Osteoblast (primary cell): ENCODE measurements at places on chromosomes 16 and 17. TPM values are rescaled to one million over a fixed set of nuclear protein-coding genes. Genes with fewer than 3 reads are reported as not detected.

DNA sequence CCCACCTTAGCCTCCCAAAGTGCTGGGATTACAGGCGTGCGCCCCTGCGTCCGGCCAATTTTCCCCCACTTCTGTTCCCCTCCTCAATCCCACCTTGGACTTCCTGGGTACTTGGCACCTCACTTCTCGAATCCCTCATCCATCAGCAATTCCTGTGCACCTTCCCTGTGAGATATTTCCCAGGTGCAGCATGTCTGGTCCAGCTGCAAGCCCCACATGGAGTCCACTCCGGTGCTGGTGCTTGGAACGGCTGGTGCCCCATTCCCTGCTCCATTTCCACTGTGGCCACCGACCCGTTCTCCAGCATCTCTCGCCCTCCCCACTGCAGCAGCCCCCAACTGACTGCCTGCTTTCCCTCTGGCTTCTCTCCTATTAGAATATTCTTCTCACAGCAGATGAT, 35.3 kb downstream of the NOL11 start:
- no peak for DNase-seq

DNA sequence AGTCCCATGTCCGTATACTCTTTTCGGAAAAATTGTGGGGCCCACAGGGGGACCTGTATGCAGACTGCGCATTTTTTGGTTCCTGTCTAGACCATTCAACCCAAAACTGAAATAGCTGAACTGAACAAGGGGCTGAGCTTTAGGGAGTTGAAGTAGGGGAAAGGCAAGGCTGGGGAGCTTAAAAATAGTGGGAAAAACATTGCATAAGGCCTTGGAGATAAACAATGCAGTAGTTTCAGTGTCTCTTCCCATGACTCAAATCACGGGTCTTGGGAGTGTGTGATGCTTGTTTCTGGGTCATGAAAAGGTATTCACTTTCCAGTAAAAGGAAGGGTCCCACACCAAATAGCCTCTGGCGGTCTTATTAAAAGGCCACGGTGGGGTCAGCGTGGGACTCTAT, 402.8 kb upstream of the SALL1 start:
- no peak for DNase-seq

GRCh38 chr17:61221181-61221580, 178.5 kb upstream of the TBX2 start:
- no peak for DNase-seq

DNA sequence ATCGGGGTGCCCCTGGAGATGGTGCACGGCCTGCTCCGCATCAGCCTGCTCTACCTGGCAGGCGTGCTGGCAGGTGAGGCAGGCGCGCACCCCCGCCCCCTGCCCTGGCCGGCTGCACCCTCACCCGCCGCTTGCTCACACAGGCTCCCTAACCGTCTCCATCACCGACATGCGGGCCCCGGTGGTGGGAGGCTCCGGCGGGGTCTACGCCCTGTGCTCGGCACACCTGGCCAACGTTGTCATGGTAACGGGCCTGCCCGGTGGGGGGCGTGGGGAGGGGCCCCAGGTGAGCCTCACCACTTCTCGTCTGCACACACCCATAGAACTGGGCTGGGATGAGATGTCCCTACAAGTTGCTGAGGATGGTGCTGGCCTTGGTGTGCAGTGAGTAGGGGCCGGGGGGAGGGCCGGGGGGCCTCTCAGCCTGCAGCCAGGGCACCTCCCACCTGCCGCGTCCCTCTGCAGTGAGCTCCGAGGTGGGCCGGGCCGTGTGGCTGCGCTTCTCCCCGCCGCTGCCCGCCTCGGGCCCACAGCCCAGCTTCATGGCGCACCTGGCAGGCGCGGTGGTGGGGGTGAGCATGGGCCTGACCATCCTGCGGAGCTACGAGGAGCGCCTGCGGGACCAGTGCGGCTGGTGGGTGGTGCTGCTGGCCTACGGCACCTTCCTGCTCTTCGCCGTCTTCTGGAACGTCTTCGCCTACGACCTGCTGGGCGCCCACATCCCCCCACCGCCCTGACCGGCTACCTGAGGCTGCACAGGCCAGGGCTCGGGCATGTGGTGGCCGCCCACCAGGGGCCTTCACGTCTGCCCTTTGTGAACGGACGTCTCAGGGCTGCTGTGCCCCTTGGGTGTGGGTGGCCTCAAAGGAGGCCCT, 2.1 kb downstream of the RHBDL1 start:
- no peak for DNase-seq

- peak; percentile 94 for DNase-seq
Measured at GRCh38 chr17:46853896-46854444, 2.6 kb downstream of the WNT9B start.

- no peak for DNase-seq
Measured at GRCh38 chr17:10001306-10001873, 96.3 kb upstream of the RCVRN start.

- no peak for DNase-seq
Measured at GRCh38 chr16:66933776-66934137, 445 bp downstream of the CIAO2B start.

DNA sequence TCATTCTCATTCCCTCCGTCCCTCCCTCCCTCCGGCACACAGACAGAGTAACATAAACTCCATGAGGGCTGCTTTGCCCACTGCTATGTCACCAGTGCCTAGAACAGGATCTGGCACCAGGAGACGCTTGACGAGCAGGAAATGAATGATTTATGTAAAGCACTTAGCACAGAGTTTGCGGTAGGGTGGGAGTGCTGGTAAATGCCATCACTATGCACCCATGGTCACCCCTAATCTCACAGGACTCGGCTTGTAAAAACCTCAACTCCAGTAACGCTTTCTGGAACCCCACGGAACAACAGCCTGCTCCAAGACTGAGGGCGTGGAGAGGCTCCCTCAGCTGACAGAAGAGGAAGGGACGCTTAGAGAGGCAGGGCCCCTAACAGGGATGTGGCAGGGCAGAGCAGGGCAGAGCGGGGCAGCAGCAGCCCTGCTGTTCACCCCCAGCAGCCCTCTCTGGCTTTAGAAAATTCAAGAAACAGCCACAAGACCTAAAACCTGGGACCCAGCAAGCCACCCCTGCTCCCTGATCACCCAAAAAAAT, 156.9 kb downstream of the C16orf78 start:
- no peak for DNase-seq

- no peak for DNase-seq
Measured at GRCh38 chr16:87725596-87726235, 40.1 kb downstream of the KLHDC4 start.

DNA sequence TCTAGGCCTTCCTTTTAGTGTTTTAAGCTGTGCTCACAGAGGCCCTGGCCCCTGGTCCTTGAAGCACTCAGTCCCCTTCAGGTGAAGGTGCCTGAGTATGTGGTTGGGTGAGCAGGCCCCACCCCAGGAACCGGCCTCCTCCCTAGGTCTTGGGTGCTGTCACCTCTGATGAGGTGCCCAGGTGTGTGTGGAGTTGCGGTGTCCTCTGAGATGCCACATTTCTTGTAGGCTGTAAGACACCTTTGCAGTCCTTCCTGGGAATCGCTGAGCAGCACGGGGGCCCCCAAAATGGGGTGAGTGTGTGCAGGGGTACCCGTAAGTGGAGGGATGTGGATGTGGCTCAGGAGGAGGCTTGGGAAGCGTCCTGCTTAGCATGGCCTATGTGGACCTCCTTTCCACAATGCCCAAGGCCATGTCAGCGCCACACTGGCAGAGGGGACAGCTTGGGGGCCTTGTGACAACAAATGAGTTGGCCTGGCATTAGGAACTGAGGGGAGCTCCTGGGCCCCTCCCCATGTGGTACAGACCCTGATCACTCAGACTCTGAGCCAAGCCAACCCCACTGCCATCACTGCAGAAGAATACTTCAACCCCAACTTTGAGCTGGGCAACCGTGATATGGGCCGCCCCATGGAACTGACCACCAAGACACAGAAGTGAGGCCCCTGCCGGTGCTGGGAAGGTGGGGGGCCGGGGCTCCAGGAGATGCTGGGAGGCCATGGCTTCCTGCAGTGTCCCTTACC, 11.2 kb downstream of the CORO6 start:
- peak; percentile 74 for DNase-seq

KNOP1 gene
- total RNA-seq, result 10.1 and 15.3 TPM in 2 replicates

NHLRC4 gene
- total RNA-seq, result 1.2 and 2.2 TPM in 2 replicates

ZNF207 gene
- 131 and 144 TPM in 2 replicates for total RNA-seq

OR3A2 gene
- not detected in 2 replicates for total RNA-seq

ANTKMT gene
- 20.9 and 21.7 TPM in 2 replicates for total RNA-seq

CCL15 gene
- not detected in 2 replicates for total RNA-seq

ZNF205 gene
- 17.4 and 17.7 TPM in 2 replicates for total RNA-seq

CCL1 gene
- total RNA-seq, result not detected in 2 replicates

CPHXL2 gene
- total RNA-seq, result not detected in 2 replicates

ZACN gene
- not detected in 2 replicates for total RNA-seq

HOXB5 gene
- total RNA-seq, result not detected in 2 replicates
